Stimulated activated CD4-positive, alpha-beta T cell treated with anti-CD3 and anti-CD28 coated beads, Interleukin-12 subunit alpha, Interleukin-12 subunit beta, amount 100 ng/mL, for 48 hours (primary cell): ENCODE measurements at places on chromosomes 2 and 18.
A peak's percentile ranks its signal among the peaks of the same experiment; 100 is the strongest.

DNA sequence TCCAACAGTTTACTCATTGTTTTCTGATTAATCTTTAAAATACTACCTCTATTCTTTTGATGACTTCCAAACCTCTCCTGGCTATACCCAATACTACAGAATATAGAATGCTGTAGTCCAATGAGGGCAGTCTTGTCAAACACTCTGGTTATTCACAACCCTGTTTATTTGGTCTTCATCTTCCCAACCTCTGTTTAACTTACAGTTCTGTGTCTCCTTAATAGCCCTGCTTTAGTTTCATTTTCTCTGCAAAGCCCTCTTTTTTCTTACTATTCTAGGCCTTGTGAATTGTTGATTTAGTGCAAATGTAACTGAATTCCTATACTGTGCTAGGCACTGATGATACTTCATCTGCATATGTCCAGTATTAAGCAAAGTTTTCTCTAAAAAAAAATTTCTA lies 40.0 kb downstream of the ACVR2A start:
- no peak for DNase-seq

- DNase-seq: no peak
Observed at GRCh38 chr2:221767106-221768012, 195.3 kb upstream of the EPHA4 start.

DNA sequence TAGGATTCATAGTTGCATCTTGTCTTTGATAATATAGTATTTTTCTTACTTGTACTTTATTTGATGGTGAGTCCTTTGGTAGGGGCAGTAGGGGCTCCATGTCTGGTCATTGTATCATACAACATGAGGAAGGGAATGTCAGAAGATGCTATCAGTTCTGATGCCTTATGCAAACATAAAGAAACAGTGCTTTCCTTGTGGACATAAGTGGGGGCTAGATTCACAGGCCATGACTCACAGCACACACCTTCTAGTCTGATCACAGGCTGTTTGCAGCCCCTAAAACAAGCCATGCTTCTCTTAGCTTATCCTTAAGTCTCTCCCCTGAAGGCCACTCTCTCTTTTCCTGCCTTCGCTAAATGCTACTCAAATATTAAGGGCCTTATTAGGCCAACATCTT lies 10.7 kb upstream of the SLC14A1 start:
- DNase-seq: no peak

DNA sequence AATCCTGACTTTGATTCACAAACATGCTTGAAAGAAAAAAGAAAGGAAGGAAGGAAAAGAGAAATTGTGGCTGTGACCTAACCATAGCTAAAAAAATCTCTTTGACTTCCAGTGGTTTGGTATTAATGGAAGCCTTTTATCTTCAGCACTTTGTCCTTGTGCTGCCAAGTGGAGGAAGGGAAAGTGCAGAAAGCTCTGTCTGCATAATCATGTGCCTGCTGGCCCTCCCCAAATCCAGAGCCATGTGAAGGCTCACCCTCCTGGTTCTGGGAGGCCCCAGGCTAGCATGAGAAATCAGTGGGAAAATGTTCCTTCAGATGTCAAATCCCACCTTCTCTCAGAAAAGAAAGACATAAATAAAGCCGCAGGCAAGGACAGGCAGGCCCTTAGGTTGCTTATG lies 48.3 kb upstream of the BMPR2 start:
- DNase-seq: no peak

DNA sequence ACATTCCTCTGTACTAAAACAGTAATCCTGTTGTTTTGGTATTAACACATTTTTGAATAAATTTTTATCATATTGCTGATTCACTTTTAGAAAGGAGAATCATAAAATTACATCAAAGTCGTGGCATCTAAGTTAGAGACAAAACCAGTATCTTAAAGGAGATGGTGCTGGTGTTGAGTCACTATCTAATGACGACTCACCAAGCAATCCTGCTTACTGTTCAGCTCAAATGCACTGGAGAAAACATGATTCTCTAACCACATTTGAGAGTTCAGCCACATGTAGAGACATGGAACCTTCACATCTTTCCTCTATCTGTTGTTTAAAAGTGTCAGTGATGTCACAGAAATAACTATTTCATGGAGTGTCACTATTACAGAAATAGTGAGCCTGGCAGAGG lies 473.8 kb downstream of the TGIF1 start:
- no peak for DNase-seq

- DNase-seq: peak; percentile 36
Observed at GRCh38 chr2:33441235-33441810, 35.1 kb upstream of the RASGRP3 start.

DNA sequence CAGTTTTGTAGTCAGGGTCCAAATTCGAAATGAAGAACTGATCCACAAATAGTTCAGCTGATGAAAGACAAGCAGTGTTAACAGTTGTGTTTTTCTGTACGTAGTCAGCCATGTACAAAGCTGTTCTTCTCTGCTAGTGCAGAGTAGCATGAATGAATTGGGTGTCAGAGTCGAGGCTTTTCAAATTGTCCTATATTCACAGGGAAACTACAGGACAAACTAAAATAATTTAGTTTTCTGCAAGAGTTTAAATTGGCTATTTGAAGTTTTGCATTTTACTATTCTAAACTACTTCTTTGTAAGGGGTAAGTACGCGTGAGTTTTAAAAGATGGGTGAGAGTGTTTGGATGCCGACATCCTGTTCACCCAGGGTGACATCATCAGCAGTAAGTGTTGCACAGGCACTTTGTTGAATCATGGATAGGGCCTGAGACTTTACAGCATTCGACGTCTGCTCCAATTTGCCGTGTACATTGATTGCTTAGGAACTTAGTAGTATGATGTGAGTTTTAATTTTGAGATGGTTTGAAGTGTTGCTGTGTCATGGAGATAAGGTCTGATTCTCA lies 147.2 kb upstream of the NFATC1 start:
- DNase-seq: no peak

- DNase-seq: no peak
Observed at GRCh38 chr18:63762518-63762917, 12.7 kb upstream of the SERPINB7 start.

GRCh38 chr2:172734711-172735581 lies 699 bp upstream of the RAPGEF4 start:
- no peak for DNase-seq

DNA sequence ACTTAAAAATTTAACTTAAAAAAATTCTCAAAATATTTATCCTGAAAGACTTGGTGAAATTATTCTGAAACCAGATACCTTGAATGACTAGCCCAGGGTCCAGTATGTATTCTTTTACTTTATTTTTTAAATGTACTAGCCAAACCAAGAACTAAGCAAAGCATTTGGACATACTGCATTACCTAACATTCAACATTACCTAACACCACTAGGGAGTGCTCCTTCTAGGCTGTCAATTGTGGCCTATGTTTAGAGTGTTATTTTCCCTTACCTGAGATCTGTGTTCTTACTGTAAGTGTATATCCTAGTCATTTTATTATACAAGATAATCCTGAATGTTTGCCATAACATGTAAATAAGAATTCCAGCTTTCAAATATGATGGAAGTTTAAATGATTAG lies 496.6 kb downstream of the PTPRM start:
- no peak for DNase-seq

DNA sequence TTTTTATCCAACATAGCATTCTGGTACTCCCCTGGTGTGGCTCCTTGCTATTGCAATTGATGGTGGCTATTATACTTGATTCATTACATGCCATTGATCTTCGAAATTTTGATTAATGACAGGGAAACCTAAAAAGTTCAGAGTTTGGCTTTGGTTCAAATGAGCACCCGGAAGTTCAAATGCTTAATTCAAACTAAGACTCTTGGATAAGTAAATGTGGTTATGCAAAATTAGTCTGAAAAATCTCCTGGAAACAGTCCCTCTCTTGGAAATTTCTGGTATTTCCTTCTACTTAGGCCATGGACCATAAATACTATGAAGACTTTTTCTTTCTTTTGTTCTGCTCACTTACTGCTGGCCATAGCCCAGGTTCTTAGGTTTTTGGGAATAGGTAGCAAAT lies 65.3 kb upstream of the SMIM21 start:
- no peak for DNase-seq

DNA sequence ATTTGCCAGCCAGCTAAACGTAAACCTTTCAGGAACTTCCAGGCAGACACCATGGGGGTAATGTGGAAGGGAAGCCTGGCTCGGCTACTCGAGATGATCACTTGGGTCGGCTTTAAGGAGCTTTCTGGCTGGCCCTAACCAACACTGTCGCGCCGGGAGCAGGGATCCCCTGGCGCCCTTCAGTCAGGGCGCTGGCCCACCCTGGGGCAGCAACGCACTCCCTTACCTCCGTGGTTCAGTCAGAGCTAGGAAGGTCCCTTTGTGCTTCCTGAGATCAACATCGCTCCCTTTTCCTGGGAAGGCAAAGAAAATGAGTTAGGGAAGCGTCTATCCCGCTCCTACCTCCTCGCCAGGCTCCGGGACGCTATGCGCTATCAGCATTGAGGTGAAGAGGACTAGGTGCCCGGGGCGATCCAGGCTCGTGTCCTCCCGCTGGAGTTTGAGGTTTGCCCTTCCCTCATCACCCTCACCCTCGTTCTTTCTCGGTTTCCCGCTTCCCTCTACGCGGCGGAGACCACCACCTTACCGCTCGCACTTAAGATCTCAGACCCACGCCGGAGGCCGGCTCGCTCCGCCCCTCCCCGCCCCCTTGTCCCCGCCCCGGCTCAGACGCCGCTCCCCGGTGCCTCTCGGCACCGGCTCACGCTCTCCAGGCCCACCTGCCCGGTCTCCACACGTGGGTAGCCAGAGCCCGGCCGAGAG lies 449 bp upstream of the ATRAID start:
- DNase-seq: no peak

- no peak for DNase-seq
Observed at GRCh38 chr2:30095402-30095801, 51.4 kb upstream of the YPEL5 start.

DNA sequence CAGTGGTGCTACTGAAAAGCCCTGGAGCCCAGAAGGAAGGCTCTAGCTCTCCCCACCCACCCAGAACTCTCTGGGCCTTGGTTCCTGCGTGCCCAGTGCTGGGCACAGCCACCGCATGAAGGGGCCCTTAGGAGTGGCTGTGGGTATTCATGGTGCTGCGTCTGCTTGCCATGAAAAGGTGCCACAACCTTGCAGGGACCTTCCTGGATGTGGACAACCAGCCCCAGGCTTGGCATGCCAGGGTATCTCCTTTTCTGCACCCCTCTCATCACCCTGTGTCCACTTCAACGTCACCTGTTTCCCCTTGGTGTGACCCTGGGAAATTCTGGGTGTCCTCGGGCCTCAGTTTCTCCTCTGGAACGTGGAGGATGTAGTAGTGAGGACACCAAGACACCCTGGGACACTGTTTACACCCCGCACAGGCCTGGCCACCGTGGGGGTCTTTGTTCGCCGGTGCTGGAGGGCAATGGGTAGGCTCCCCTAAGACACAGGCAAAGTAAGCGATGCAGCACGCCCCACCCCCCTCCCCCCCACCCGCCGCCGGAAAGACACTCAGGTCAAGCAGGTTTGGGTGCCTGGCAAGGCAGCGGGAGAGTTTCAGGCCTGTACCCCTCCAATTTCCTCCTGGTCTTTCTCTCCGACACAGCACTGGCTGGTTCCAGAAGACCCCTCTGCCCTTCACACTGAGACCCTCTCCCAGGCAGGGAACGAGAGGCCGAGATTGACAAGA lies 34.8 kb upstream of the TAF1B start:
- DNase-seq: no peak

- DNase-seq: no peak
Observed at GRCh38 chr18:10671441-10671840, 145.6 kb downstream of the NAPG start.

GRCh38 chr2:16972276-16972675 lies 306.6 kb upstream of the CYRIA start:
- no peak for DNase-seq

DNA sequence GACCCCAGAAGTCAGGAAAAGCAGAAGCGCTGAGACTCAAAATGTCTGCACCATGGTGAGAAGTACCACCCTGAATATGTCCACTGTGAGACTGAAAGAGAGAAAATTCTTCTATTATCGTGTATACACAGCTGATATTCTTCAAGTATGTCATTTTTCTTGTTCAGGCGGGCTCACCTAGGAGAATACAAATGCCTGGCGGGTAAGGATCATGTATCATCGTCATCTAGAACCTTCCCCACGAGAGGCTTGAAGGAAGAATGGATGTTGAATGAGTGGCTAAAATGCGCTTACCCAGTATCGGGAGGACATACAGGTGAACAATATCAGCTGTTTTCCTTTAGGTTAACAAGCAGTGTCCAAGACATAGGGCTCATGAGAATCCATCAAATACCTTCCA lies 21.1 kb upstream of the ARL4C start:
- DNase-seq: no peak

DNA sequence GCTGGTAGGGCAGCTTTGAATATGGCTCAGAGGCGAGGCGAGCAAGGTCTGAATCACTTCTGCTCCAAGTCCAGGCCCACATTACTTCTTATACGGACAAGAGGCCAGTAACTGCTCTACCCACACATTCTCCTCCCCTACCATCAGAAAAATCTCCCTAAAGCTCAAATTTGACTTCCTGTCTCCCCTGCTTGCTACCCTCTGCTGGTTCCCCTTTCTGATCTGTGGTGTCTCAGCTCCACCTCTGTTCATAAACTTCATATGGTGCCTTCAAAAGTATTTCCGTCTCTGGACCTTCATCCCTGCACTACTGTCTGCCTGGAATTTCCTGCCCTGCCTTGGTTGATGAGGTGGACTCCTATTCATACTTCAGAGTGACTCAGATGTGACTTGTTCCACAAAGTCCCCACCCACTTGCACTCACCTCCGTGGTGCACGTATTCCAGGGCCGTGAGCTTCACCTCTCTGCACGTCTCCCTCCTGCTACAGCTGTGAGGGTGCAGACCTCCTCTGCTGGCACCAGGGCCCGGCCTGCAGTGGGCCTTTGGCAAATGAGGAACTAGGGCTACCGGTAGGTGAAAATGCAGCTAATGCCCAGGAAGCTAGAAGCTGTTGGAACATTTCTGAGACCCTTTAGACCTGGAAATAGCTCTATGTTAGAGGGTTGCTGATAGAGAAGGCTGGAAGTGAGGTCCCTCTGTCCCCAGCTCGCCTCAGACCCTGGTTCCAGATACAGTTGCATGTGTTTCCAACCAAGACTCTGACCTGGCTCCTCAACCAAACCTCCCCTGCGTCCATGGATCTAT lies 24.6 kb upstream of the KCMF1 start:
- peak; percentile 66 for DNase-seq

DNA sequence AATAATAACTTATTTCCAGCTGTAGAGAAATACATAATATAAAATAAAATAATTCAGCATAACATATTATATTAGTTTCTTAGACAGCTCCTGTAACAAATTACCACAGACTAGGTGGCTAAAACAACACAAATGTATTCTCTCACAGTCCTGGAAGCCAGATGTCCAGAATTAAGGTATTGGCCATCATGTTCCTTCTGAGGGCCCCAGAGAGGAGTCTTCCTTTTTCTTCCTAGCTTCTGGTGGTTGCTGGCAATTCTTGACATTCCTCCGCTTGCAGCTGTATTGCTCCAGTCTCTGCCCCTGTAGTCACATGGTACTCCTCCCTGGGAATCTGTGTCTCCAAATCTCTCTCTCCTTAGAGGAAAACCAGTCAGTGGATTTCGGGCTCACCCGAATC lies 146.8 kb downstream of the RBM43 start:
- DNase-seq: no peak

- no peak for DNase-seq
Observed at GRCh38 chr2:159558479-159558878, 57.9 kb downstream of the BAZ2B start.

- DNase-seq: no peak
Observed at GRCh38 chr18:60146220-60146960, 226.2 kb downstream of the MC4R start.

GRCh38 chr2:36706021-36706876 lies 9.7 kb downstream of the VIT start:
- DNase-seq: no peak
